ENCODE measurements at places on chromosomes 16 and 17.

DNA sequence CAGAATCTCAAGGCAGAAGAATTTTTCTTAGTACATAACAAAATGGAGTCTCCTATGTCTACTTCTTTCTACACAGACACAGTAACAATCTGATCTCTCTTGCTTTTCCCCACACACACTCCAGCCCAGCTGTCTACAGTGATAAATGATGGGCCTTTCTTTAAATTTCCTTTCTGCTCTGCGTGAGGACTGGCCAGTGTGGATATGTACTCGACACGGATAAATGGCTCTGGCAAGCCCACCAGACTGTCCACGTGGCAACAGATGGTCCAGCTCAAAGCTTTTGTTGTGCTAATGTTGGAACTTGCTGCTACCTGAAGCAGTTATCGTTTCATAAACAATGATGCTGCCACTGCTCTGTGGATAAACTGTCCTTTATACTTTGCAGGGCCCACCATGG is 410.7 kb downstream of the TMEM114 start:
- DNase-seq = no peak

- no peak for DNase-seq
These were observed 130.4 kb downstream of the TANC2 start for GRCh38 chr17:63096426-63096825.

GRCh38 chr17:75619506-75620431 is 13.5 kb upstream of the SMIM5 start:
- peak; percentile 5 for DNase-seq

GRCh38 chr17:13835151-13835550 is 233.4 kb upstream of the HS3ST3A1 start:
- DNase-seq = no peak

DNA sequence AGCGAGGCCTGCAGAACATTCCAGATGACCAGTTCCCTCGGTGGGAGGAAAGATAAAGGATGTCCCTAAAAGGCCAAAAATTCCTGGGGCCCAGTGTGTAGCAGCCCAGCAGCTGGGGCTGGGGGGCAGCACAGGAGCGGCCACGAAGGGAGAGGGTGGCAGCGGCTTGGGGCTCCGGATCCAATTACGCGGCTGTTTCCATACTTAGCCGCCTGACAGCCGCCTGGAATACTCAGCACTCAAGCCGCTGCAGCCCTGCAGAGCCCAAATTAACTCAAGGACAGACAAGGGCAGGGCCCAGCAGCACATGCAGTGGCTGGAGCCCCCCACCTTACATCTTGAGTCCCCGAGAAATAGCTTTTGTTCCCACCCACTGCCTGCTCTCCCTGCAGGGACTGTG is 1.3 kb downstream of the SRL start:
- DNase-seq = no peak

GRCh38 chr16:55988013-55988412 is 112.8 kb upstream of the CES5A start:
- no peak for DNase-seq

GRCh38 chr16:19305443-19305842 is 19.9 kb downstream of the CLEC19A start:
- DNase-seq = no peak

- no peak for DNase-seq
These were observed 95.1 kb downstream of the SOX9 start for GRCh38 chr17:72215928-72216327.

GRCh38 chr17:41910701-41911391 is 7.9 kb downstream of the ACLY start:
- DNase-seq = peak; percentile 99

All from RCC 7860 (cell line).